NCI-H774 (cell line): ENCODE measurements at places on chromosomes 3 and 15.

DNA sequence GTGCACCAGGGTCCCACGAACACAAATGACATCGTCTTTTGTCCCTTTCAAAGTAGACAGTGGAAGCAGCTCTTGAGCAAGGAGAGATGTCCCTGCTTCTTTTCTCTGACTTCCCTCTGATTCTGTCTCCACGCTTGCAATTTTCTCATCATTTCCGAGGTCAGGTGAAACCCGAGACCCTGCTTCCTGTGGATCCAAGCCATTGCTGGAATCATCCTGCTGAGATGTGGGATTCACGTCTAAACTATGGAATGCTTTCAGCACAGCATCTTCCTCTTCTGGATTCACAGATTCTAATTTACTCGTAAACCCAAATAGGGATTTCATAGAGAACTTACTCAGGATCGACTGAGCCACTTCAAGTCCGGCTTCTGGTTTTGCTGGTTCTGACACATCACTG is 127.1 kb downstream of the FMN1 start:
- no peak for DNase-seq

- DNase-seq: no peak
Observed at GRCh38 chr3:137103739-137104138, 146.0 kb downstream of the IL20RB start.

DNA sequence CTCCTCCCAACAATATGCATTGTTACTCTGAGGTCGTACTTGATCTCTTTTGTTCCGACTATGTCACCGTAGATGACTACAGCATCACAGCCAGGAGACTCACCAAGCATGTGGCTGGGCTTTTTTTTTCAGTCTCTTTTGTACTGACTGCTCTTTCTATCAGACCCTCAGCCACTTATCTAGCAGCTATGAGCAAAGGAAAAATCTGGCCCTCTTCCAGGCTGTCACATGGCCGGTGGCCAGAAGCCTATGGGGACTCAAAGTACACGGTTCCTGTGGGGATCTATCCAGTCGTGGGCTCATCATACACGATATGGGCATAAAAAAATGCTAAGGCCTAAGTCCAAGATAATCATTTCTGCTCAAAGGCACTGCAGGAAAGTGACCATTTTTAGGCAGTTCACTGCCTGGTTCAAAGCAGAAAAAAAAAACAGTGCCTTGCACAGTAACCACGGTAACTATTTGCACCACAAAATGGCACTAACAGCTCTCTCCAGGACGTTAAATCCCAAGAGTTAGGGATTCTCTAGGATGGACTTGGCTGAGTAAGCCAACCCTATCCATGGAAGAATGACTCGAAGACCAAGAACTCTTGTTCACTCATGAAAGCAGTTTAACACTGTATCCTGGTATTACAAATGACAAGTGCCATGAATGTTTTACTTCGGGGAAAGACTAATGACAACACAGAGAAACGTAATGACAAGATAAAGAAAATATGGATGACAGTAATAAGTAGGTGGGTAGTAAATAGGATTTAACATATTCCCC is 50.3 kb downstream of the SHQ1 start:
- peak; percentile 27 for DNase-seq

GRCh38 chr15:41876689-41877088 is 17.2 kb downstream of the SPTBN5 start:
- peak; percentile 14 for DNase-seq

DNA sequence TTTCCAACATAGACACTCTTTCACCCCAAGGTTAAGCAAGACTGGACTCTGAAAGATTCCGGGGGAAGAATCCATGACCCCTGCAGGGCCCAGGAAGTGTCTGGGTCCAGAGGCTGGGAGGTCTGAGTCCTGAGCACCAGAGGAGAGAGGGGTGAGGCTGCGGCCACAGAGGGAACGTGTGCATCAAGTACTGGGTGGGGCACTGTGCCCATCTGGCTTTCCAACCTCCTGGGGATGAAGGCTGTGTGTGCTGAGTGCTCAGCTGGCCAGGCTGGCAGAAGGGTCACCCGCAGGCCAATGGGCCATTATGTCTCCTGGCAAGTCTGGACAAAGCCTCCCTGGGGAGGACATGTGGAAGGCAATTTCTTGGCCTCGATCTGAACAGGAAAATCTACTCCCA is 3.3 kb downstream of the CHRNA3 start:
- no peak for DNase-seq

- DNase-seq: no peak
Observed at GRCh38 chr3:146894406-146894805, 289.3 kb upstream of the PLSCR5 start.

- no peak for DNase-seq
Observed at GRCh38 chr3:31043184-31043819, 148.8 kb upstream of the GADL1 start.

GRCh38 chr15:87523516-87523915 is 733.0 kb downstream of the NTRK3 start:
- DNase-seq: no peak

GRCh38 chr3:11455956-11456355 is 183.8 kb downstream of the ATG7 start:
- no peak for DNase-seq

GRCh38 chr3:117228466-117228865 is 518.9 kb downstream of the TUSC7 start:
- DNase-seq: no peak

GRCh38 chr15:74505837-74506514 is 35.0 kb upstream of the ARID3B start:
- no peak for DNase-seq

DNA sequence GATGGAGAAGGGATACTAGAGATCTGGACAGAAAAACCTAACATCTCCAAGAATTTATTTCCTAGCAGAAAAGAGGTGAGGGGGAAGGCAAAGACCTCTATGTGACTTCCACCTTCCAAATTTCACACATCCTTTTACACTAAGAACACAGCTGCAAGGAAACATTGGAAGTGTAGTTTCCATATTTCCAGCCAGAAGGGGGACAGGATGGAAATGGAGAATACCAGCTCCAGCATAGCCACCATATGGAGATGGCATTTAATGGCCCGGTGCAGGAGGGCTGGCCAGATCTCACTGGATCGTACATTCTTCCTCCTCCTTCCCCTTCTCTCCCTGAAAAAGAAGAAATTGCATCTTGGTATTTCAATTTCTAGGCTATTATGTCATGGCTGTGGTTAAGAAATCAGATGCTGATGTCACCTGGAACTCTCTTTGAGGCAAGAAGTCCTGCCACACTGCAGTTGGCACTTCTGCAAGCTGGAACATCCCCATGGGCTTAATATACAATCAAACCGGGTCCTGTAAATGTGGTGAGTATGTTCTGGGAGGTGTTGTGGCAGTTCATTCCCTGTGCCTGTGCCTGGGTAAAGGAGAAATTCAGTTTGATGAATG is 36.9 kb upstream of the TF start:
- no peak for DNase-seq

GRCh38 chr3:23493889-23494288 is 290.8 kb downstream of the UBE2E2 start:
- no peak for DNase-seq

DNA sequence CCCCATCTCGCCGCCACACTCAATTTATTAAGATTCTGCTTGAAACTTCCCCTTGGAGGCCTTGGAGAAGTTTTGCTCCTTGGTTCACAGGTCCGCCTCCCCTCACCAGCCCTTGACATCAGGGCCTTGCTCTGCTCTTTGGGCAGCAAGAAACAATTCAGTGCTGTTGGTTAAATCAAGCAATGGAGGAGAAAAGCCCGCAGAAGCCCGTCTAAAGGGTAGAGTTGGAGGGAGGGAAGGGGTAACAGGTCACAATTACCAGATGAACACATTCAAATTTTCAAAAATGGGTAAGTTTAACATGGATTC is 429 bp downstream of the PARP9 start:
- no peak for DNase-seq

GRCh38 chr3:16399473-16399872 is 114.0 kb downstream of the RFTN1 start:
- DNase-seq: no peak

DNA sequence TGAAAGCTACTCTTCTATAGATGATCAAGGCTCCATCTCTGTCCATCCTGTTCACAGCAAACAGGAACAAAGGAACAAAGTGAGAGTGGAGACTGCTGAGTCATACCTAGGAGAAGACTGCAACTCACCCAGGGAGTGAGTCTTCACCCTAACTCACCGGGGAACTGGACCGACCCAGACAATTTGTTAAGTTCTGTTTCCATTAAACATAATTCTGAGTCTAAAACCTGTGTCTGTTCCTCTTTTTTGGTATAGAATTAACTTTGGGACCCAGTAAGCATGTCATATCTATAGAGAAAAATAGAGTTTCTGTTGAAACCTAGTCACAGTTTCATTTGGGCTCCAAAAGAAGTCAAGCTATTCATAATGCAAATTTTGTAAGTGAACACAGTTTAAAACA is 21.6 kb downstream of the CCDC80 start:
- no peak for DNase-seq

DNA sequence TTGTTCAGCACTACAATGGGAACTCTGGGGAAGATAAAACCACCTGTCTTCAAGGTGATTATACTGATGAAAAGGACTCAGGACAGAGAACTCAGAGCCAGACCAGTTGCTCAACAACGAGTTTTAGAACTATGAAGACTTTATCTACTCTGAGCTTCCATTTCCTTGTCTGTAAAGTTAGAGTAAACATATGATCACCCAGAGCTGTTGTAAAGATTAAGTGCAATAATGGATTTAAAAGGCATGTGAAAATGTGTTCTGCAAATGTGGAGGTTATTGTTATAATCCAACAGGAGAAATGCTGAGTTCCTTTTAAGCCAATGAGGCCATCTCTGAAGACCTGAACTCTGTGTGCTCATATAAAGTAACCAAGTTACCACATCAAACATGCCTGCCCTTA is 139.7 kb upstream of the CMC1 start:
- no peak for DNase-seq

GRCh38 chr3:168847291-168847883 is 751.7 kb upstream of the GOLIM4 start:
- peak; percentile 73 for DNase-seq

DNA sequence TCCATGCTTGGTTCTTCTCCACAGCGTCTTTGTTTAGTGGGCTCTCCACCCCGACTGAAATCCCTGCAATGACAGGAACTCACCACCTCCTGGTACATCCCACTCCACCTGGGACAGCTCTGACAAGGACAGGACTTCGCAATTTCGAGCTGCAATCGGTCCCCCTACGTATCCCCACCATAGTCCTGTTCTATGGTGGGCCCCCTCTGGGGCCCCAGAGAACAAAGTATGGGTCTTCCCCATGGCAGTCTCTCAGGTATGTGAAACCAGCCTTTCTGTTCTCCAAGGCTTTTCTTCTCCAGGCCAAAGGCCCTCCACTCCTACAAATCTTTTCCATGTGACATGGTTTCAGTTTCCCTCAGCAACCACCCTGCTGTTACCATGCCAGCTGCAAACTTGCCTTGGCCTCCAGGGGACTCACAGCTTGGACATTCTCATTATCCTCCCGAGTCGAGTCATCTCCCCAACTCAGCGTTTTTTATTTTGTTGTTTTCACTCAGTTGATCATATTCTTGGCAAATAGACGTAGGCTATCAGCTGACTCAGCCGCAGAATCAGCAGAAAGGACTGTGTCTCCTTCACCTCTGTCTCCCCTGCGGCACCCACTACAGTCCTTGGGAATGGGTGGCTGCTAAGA is 233.3 kb downstream of the OPA1 start:
- DNase-seq: peak; percentile 33

DNA sequence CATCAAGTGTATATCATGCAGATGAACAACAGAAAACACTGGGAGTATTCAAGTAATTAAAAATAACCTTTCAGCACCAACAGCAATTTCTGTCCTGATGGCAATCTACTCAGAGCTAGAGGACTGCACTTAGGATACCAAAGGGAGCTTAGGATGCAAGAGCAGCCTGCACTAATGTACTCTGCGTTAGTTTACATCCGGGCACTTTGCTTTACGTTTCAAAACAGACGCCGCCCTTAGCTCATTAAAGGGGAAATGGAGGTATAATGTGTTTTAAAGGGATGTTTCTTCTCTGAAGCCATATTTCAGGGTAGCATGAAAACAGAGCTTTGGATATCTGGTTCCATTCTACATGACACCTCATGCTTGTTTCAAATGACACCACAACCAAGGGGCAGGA is 14.0 kb upstream of the B3GNT5 start:
- no peak for DNase-seq

DNA sequence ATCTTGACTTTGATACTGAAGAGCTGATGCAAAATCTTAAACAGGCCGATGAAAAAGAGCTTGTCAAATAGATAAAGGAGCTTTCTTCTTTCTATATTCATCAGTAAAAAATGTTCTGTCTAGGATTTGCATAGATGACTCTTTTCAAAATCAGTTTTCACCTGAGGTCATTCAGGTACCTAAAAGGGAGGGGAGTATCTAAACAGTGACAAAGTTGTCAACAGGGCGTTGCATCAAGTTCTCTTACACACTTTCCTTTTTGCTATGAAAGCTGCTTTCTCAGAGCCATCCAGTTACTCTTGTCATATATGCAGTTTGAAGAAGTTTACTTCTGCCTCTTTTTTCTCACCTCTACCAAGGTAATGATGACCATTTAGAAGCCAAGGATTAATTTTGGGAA is 60.0 kb downstream of the AKAP13 start:
- DNase-seq: no peak
